Activated T-helper 9 cell treated with anti-CD3 and anti-CD28 coated beads, Interleukin-2, amount 50 U/mL, for 16 hours (primary cell): ENCODE measurements at places on chromosomes 7 and 10.
A peak's percentile ranks its signal among the peaks of the same experiment; 100 is the strongest.

GRCh38 chr7:74454021-74454924 lies 567 bp downstream of the GTF2IRD1 start:
- peak; percentile 9 for DNase-seq

DNA sequence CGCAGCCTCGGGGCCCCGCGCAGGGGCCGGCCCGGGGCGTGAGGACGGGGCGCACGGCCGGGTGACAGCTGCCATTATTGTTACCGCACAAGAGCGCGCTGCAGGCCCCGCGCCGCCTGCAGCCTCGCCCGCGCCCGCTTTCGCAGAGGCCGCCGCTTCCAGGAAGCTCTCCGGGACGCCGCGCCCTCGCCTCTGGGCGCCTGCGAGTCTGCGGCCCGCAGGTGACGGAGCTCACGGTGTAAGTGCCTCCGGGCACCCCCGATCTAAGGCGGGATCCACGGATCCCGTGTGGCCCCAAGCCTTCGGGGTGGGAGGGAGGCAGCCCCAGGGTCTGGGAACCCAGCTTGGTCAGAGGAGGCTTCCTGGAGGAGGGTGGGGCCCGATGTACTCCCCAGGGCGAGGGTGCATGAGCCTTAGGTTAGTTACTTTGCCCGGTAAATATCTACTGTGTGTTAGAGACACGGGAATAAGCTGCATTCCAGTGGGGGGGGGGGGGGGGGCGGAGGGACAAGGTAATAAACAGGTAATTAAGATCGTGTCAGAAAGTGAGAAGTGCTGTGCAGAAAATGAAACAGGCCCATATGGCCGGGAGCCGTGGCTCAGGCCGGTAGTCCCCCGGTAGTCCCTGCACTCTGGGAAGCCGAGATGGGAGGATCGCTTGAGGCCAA lies 638 bp downstream of the IQCE start:
- DNase-seq, result no peak

GRCh38 chr10:33494694-33495265 lies 160.3 kb upstream of the NRP1 start:
- no peak for DNase-seq

DNA sequence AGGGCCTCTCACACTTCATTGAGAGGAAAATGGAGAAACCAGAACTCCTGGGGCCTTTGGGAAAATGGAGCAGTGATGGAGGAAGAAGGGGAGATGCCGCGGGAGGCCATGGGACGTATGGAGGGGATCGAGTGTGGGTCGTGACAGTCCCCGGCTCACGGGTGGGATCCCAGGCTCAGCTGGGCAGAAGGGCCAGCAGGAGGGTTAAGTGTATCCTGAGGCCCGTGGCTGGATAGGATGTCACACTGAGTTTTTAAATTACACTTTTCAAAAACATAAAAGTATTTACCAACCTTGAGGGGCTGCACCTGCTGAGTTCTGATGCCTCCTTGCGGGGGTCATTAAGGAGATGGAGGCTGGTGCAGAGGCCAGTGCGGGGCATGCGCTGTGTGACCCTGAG lies 28.0 kb upstream of the PSMG3 start:
- DNase-seq, result no peak

GRCh38 chr10:121735263-121735662 lies 137.0 kb upstream of the FGFR2 start:
- no peak for DNase-seq

DNA sequence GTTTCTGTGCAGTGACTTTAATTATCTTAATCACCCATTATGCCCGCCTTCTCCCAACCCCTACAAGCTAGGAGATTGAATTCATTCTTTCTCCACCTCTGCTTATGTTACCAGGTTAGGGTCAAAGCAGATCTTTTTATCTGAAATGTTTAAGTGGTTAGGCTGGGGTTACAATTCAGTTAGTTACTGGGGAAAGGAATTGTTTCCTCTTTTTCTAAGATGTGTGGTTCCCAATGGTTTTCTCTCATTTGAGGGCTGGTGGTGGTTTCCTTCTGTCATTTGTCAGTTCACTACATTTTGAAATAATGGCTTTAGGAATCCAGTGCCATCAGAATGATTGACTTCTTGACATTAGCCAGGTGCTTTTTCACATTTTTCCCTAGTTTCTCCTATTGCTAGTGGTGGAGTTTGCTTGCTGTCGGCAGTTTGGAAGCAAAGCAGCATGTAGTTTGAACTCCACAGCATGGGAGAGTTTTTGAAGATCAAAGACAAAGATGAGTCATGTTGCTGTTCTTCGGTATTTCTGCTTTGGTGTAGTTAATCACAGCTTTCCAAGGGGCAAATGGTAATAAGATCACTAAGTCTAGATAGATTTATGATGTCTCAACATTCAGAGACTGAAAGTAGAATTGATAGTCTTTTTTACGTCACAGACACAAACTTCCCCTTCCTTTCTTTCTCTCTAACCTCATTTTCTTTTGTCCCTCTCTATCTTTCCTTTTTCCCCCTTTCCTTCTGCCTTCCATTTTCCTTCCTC lies 168.2 kb downstream of the SND1 start:
- DNase-seq, result no peak

GRCh38 chr10:25824050-25824449 lies 110.0 kb upstream of the MYO3A start:
- DNase-seq, result no peak

DNA sequence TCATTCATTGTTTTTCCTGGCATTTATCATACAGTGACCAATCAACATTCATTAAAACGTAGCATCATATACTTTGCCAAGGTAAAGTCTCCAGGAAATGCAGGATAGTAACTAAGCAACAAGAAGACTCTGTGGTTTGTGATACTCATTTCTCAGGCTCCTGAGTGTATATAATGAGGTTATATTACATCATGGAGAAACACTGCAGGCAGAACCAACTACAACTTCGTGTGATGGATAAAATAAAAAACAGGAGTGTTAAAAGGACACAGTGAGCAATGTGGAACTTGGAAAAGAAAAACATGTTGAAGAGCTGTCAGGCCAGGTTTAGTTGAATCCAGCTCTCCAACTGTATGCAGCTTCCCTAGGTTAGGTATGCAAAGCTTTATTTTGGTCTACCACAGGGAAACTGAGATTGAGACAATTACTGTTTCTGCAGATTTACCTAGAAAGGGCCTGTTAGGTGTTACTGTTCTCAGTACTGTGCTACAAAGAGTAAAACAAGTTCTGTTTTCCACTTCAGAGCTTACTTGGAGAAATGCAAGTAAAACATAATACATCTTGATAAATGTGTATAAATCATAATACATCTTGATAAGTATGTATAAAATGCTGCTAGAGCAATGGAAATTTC lies 7.8 kb upstream of the CCNY start:
- no peak for DNase-seq

DNA sequence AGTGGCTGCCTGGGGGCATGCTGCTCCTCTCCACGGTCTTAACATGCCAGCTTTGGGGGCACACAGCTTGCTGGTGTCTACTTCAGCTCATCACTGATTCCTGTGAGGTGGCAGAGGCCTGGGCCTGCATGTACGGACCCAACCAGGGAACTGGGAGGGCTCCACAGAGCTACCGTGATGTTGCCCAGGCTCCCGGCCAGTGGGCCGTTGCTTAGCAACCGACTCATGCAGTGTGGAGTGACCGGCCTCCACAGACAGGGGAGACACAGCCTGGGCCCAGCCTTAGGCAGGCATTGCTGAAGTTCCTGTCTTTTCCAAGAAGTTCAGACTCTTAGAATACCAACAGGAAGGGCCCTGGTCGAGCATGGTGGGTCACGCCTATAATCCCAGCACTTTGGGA lies 25.8 kb upstream of the SH2B2 start:
- DNase-seq, result no peak

DNA sequence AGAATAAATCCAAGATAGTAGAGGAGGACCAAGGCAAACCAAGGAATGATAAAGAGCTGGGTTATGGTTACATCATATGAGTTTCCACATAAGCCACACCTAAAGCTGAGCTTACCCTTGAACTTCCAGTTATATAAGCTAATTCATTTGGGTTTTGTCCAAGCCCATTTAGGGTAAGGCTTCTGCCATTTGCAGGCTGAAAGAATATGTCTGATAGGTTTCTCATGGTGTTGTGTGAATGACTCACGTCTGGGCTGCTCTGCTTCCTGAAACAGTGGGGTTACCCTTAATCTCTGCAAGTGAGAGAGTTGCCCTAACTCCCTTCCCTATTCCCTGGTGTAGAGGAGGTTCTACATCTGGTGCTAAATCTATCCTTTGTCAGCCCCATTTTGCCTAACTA lies 60.8 kb downstream of the PTTG1IP2 start:
- DNase-seq, result no peak

DNA sequence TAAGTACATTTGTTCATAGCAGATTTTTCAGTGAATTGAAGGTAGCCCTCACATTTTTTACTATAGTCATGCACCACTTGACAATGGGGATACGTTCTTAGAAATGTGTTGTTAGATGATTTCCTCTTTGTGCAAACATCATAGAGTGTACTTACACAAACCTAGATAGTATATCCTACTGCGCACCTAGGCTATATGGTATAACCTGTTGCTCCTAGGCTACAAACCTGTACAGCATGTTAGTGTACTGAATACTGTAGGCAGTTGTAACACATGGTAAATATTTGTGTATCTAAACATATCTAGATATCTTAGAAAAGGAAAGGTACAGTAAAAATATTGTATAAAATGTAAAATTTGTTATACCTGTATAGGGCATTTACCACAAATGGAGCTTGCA lies 41.2 kb downstream of the TAX1BP1 start:
- no peak for DNase-seq

GRCh38 chr7:143410521-143411004 lies 1.9 kb upstream of the EPHA1 start:
- DNase-seq, result no peak

GRCh38 chr7:14639329-14639728 lies 263.2 kb downstream of the DGKB start:
- no peak for DNase-seq

GRCh38 chr10:103666087-103666761 lies 172.7 kb downstream of the NEURL1 start:
- DNase-seq, result no peak

DNA sequence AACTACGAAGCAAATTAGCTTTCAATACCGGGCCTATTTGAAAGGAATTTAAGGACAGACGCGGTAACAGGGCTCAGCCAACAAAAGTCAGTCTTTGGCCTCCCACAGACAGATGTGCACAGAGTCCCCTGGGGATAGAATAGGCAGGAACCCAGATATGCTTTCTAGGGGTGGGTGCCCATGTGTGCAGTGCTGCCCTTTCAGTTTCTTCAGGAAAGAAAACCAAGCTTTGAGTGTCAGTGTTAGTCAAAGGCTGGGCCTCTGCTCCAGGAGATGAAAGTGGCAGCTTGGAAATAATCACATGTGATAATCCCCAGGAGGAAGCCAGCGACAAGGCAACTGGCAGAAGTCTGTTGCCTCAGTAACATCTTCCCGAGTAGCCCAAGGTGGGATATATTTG lies 43.8 kb upstream of the CSTF2T start:
- DNase-seq, result no peak

GRCh38 chr7:63789378-63790176 lies 209.1 kb upstream of the ZNF722 start:
- no peak for DNase-seq

GRCh38 chr10:88064608-88065382 lies 201.4 kb downstream of the PTEN start:
- no peak for DNase-seq

DNA sequence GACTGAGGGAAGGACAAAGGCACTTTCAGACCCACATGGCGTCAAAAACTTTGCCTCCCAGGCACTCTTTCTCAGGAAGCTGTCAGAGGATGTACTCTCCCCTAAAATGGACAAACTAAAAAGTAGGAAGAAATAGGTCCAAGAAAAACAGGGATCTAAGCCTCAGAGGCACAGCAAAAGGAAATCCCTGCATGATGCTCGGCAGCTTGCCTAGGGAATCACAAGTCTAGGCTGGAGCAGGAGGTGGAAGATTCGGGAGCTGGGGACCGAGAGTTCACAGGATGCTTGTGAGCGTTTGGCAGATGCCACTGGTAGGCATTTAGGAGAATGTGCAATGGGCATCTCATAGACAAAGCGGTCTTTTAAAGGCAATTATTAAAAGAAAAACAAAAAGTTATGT lies 60.8 kb downstream of the ATXN7L1 start:
- DNase-seq, result no peak

DNA sequence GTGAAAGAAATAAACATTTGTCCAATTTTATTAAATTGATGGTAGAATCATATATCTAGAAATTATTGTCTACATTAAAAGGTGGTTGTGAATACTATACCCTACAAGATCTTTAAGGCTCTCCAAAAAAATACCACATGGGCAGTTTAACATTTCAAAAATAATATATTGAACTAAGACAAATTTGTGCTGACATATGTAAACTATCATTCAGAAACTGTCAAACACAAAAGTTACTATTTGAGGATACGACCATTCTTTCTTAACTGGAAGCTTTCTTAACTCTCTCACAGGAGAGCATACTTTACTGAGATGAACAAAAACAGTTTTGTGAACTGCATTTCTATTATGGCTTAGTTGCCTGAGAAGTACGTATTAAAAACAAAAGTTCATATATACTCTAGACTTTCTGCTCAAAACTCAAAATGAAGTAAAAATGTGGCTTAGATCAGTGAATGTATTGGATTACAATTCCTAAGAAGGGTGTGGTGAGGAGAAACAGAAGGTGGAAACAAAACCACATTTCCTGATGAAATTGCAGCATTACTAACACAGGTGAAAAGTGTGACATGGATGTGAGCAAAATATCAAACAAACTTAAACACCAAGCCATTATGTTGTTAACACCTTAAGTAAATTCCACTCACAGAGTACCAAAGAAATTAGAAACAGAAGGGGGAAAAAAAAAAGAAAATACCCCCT lies 138.5 kb downstream of the SEMA3A start:
- no peak for DNase-seq

- DNase-seq, result no peak
Observed at GRCh38 chr10:33666686-33667480, 332.4 kb upstream of the NRP1 start.

GRCh38 chr7:49346195-49346899 lies 422.0 kb downstream of the CDC14C start:
- DNase-seq, result no peak
